Activated CD8-positive, alpha-beta memory T cell treated with anti-CD3 and anti-CD28 coated beads for 4 hours (primary cell): ENCODE measurements at places on chromosomes 4 and X.

DNA sequence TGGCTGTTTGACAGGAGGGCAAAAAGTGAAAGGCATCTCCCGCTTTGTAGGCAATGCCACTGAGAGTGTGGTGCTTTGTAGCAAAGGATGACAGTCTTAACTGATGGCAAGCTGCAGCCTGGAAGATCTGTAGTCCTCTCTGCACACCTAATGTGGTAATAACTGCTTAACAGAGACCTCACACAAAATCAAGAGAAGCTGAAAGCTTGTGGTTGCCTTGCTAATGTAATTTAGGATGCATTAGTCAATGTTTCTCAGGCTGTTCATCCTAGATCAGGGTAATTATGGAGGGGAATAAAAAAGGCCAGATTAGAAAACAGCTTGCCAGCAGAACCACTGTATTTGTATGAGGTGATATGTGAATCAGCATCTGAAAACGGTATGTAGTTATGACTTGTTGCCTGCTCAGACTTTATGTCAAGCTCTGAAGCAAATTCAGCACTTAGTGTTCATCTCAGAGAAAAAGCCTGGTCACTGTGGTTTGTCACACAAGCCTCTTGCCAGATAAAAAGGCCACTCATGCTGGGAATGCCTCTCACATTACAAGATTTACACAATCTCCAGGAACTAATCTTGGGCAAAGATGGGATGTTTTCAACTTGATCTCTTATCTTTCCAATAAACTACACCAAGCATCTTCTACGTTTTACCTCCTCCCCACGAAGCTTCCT is 130.8 kb downstream of the ENOX2 start:
- DNase-seq: no peak

GRCh38 chr4:124948976-124949597 is 236.6 kb upstream of the ANKRD50 start:
- no peak for DNase-seq

DNA sequence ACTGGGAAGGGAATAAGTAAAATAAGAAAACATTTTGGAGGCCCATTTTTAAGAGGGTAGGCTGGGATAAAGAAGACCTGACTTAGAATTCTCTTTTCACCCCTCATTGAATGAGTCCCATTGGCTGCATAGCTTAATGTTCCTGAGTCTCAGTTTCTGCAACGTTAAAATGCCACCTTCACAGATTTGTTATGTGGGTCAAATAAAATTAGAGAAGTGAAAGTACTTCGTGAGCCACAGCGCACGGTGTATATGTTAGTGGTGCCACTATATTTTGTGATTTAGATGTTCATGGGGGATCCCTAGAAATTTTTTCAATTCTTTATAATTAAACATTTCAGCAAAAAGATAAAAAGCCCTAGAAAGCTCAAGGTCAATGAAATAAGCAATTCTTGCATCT is 109.2 kb upstream of the HS3ST1 start:
- DNase-seq: no peak

DNA sequence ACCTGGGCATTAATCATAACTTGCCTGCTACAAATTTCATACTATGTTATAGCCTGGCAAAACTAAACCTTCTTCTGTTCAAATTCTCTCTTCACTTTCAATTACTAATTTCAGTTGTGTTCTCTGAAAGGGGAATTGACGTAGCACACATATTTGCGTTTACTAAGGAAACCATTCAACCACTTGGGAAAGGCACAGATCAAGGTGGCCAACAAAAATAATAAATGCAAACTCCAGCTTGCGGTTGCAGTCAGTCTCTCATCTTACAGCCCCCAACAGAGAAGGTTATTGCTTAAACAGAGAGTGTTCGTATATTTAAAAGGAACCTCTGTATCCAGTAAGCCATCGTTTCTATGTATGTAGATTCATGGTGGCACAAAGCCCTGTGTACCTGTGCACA is 4.0 kb downstream of the SRPX start:
- no peak for DNase-seq

DNA sequence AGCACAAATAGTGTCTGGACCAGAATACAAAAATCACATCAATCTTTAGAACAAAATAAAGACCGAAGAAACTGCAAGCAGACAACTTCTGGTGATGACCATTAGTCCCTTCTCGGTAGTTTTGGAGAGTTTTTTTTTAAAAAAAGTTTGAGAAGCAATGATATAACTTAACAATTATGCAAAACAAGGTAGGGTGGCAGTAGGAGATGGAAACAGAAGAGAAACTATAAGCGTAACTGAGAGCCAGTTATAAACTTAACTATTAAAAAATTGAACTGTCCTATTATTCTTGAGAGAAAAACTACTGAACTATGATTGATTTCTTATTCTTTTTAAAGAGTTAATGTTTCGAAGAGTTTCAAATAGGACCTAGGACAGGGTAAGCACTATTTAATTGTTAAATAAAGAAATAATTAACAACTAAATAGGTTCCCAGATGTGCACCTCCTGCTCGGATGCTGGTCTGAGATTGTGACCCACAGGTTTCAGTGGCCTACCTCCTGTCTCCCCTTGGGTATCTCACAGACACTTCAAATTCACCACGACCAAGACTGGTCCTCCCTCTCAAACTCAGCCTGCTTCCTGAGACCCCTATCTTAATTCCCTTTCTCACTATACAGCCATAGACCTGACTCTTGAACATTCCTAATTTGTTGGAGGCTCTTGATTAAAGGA is 81.3 kb downstream of the LEF1 start:
- DNase-seq: no peak

GRCh38 chr4:70863099-70863790 is 23.6 kb upstream of the GRSF1 start:
- DNase-seq: no peak

- DNase-seq: no peak
Observed at GRCh38 chrX:119981286-119982070, 37.9 kb upstream of the NKAP start.

GRCh38 chr4:176321589-176321988 is 1.8 kb downstream of the SPCS3 start:
- no peak for DNase-seq

DNA sequence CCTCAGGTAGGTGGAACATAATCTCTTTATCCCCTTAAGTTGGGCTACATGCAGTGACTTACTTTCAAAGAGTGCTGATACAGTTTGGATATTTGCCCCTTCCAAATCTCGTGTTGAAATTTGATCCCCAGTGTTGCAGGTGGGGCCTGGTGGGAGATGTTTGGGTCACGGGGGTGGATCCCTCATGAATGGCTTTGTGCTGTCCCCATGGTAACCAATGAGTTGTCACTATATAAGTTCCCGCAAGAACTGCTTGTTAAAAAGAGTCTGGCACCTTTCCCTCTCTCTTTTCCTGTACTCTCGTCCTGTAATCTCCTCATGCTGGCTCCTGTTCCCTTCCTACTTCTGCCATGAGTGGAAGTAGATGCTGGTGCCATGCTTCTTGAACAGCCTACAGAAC is 71.3 kb downstream of the GLRA3 start:
- no peak for DNase-seq

DNA sequence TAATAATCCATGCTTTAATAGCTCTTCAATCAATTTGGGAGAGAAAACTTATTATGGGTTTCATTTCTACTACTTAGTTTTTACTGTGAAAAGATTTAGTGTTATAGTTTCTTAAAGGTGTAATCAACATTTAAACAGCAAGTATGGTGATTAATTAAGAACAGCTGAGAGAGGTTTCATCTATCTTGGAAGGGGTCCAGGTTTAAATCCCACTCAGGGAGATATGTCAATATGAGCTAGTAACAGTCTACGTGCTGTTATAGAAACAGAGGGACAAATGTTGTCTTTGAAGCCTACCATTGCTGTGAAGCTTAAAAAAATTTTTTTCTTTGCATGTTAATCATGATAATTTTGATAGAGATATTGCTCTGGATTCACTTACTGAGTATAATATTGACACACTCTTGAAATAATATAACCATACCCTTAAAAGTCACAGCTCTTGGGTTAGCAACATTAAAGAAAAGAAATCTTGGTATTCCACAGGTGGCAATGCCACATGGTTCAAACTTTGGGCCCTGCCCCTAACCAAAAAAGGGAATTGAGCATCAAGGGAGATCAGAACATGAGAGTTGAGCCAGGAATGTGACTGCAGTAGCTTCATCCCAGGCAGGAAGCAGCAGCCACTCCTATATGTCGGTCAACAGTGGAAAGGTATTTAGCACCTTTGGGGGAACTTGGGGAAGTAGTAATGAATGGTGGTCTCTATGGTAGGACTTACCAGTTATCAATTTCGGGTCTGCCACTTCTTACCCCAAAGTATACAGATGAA is 107.8 kb downstream of the ANK2 start:
- no peak for DNase-seq

DNA sequence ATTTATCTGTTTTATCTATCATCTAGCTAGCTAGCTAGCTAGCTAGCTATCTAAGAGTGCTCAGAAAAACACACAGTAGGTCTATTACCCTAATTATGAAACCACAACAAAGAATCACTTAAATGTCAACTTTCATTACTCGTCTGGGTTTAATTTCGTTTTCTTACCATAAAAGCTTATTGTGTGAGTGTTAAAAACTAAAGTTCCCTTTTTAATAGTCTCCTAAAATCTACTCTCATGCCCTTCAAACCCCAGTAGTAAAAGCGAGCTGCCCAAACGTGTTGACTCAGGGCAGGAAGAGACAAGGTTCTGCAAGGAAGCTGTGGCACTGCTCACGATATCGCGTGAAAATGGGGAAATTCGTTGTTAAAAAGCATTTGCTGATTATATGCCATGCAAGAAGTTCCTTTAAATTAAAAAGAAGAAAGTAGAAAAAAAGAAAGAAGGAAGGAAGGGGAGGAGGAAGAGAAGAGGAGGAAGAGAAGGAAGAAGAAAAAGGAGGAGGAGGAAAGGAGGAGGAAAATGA is 595 bp downstream of the MBNL3 start:
- no peak for DNase-seq

DNA sequence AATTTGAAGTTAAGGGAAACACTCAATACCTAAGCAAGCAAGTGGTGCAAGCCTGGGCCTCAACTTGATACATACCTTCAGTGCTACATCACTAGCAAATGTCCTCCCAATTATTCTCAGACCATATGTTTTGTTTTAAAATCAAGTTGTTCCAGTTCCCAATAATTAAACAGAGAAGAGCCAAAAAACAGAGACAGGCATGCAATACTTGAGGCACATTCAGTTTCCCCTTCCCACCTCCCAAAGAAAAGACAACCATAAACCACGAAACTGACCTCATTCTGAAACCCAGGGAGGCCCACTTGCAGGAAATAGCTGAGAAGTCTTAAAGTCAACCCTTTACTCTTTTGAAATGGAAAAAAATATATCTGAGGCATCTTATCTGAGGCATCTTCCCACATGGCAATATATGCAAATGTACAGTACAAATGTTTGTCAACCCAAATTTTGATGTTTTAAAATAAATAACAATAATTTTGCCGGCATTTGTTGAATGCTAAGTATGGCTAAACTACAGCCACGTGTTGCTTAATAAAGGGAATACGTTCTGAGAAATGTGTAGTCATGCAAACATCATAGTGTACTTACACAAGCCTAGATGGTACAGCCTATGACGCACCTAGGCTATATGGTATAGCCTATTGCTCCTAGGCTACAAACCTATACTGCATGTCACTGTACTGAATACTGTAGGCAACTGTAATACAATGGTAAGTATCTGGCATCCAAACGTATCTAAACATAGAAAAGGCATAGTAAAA is 147.5 kb downstream of the TSPAN5 start:
- no peak for DNase-seq

DNA sequence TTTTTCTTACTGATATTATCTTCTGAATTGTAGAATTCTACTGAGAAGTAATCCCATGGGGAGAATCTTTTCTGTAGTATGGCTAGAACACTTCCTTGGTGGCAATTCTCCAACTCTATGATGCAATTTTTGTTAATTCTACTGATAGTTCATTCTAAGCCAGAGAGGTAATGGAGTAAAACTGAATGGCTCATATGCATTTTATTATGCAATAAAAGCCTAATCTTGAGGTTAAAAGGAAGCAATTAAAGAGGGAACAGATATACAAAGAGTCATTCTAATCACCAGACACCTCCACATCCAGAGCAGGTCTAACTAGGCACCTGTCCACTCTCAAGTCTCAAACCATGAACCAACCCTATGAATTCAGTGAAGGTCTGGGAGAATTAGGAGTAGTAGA is 9.7 kb downstream of the RAP2C start:
- DNase-seq: no peak

- no peak for DNase-seq
Observed at GRCh38 chr4:173794662-173795061, 264.6 kb upstream of the HAND2 start.

GRCh38 chr4:94463771-94464170 is 12.0 kb downstream of the PDLIM5 start:
- DNase-seq: no peak

GRCh38 chr4:18180122-18180521 is 158.6 kb upstream of the LCORL start:
- DNase-seq: no peak

- no peak for DNase-seq
Observed at GRCh38 chr4:40206426-40206825, 9.6 kb downstream of the RHOH start.

DNA sequence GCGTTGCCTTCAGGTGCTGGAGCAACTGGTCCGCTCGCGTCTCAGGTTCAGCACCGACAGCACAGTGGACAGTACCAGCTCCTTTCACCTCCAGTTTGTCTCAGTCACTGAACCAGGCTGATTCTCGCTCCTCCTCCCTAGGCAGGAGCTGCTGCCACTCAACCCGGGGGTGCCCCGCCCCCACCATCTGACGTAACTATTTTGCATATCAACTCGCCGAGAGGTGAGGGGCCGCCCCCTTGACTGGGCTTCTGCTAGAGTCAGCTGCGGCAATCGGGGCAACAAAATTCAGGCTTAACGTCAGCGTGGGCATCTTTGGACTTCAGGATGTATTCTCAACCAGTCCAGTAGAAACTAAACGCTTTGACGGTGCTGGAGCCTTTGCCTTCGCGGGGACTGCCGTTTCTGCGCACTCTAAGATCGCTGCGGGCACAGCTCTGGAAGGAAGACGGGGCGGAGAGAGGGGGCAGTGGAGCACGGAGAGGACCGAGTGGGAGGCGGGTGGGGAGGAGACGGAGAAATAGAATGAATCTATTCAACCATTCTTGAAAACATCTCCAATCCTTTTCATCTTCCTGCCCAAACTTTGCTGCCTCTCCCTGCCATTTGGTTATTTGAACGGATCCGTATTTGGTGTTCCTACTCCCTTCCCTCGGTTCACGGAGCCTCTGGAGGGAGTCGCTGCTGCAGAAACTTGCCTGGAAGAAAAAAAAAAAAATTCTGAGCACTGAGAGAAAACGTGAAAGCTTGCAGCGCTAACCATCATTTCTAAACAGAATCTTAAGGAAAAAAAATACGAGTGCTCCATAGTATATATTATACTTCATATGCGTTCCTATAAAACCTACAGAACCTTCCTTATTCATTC is at the start of gene FSTL5:
Gene FSTL5, minus strand, starts transcription at position 109 of the 868 bp plus-strand sequence. CDS start 52,604 bp downstream, outside the sequence.
- DNase-seq: no peak

DNA sequence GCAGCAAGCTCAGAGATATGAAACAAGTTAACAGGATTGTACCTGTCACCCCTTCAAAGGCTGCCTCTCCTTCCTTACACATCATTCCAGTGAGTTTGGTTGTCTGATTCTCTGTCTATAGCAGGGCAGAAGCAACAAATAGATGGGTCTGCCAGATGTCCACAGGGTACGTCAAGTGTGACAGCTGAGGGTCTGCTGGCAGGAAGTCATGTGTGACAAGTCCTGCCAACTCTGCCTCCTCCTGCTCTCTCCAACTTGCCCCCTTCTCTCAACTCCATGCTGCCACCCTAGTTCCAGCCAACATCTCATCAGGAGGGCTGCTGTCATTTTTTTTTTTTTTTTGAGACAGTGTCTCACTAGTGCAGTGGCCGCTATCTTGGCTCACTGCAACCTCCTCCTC is 109.2 kb downstream of the NSUN7 start:
- DNase-seq: no peak

- no peak for DNase-seq
Observed at GRCh38 chr4:140930557-140930956, 174.4 kb upstream of the TBC1D9 start.
